ENCODE measurements at places on chromosomes 3 and 15.

DNA sequence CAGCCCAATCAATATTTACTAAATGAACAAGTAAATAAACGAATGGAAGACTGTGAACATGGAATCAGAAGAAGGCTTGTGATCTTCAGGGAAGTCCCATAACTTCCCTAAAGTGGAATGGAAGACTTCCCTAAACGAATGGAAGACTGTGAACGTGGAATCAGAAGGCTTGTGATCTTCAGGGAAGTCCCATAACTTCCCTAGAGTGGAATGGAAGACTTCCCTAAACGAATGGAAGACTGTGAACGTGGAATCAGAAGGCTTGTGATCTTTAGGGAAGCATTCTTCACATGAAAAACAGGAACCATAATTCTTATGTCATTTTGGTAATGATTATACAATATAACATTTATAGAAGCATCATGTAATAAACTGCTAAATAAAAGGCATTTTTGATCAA is 38.8 kb downstream of the EOGT start:
- no peak for DNase-seq

- peak; percentile 71 for DNase-seq
These were observed 4.2 kb downstream of the STOML1 start for GRCh38 chr15:73987681-73988444.

DNA sequence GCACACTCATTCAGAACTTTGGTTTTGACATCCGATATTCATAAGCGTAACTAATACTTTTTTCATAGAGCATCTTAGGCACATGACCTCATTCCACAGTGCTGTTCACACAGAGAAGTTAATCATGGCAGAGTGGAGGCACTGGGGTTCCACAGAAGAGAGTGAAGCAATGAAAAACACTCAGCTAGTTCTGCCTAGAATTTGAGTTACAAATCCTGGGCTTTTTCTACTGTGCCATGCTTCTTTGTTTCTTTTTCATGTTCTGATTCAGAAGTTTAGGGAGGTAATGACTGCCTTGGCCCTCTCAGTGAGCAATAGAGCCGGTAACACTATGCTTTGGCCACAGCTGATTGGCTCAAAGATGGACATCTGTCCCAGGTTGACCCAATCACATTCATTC is 176.1 kb upstream of the MITF start:
- DNase-seq: no peak

- DNase-seq: no peak
These were observed 3.2 kb upstream of the PXYLP1 start for GRCh38 chr3:141228395-141228794.

DNA sequence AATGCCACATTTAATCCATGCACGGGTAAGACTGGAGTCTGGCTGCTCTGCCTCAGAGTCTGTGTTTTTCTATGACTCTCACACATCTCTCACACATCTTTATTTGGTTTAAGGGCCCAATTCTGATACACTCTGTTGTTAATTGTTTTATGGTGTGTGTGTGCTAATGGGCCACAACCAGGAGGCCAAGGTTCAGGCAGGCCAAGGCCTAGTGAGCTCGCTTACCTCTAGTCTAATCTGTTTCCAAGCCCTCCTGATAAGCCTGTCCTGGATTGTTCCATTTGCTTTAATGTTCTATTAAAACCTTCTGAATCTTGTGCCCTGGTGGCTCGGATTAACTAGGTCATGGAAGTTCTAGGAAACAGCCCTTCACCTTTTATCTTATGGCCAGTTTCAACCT is 445.4 kb upstream of the DPH6 start:
- DNase-seq: no peak

- DNase-seq: no peak
These were observed 84.2 kb downstream of the SEC22A start for GRCh38 chr3:123285931-123286307.

DNA sequence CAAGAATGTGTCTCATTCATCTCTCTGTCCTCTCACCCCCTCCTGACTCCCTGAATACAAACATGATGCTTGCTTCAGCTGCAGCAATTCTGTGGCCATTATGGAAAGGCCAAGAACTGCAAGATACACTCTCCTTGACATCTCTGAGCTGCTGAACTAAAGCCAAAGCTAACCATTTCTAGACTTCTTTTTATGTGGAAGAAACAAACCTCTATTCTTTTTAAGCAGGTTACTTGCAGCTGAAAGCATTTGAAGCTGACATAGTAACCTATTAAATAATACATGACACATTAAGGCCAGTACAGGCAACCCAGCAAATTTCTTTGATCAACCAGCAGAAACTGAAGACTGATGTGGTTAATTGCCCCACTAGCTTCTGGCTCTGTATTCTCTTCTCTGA is 17.5 kb downstream of the FHIT start:
- DNase-seq: no peak

GRCh38 chr3:32290619-32291018 is 52.1 kb downstream of the CMTM8 start:
- DNase-seq: no peak

GRCh38 chr3:31345581-31345980 is 187.1 kb upstream of the STT3B start:
- DNase-seq: no peak

Data from IMR-90 (cell line).